ENCODE measurements at places on chromosomes 5 and 9.

DNA sequence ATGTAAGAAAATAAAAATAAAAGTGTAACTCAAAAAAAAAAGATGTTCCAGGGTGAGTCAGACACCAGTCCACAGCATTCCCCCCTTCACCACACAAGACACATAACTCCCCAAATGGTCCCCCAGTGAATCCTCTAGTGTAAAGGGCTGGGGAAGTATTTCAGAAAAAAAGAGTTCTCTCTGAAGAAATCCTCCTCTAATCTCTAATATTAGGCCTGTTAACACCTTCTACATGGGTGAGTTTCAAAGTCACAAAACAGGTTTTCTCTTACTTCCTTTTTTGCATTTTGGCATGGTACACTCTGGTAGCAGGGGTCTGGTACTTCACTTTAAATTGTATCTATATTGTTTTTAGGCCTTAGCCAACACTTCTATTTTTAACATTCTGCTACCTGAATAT, 28.2 kb downstream of the RNF145 start:
- DNase-seq = no peak

GRCh38 chr5:179354305-179354882, 9.1 kb upstream of the ADAMTS2 start:
- no peak for DNase-seq

- no peak for DNase-seq
These were observed 4.4 kb upstream of the FGD3 start for GRCh38 chr9:92942688-92943616.

DNA sequence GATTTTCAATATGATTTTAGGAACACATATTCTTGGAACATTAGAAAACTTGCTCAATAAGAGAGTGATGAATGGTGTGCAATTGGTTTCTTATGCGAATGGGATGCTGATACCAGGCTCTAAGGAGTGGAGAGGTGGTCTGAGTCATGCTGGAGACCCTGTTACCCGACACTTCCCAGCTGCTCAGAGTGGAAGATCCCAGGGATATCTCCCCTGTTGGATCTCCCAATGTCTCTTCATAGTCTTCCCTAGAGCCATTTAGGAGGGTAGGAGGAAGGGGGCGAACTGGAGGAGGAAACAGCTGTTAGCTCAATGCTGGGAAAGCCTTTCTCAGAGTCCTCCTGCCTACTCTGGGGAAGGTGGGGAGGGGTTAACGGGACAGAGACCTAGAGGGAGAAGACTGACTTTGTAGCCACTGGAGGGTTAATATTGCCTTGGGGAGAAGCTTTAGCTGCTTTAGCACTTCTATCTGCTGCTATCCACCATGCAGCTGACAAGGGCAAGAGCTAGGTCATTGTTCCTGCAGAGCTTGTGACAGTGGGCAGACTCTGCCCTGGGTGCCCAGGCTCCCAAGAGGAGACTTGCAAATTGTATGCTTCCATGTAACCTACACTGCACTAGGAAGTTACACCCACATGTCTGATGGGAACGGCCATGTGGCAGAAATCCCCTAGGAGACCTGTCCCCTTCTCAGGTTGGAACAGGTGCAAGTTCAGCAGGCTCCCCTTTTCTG, 301.0 kb downstream of the GADD45G start:
- no peak for DNase-seq

DNA sequence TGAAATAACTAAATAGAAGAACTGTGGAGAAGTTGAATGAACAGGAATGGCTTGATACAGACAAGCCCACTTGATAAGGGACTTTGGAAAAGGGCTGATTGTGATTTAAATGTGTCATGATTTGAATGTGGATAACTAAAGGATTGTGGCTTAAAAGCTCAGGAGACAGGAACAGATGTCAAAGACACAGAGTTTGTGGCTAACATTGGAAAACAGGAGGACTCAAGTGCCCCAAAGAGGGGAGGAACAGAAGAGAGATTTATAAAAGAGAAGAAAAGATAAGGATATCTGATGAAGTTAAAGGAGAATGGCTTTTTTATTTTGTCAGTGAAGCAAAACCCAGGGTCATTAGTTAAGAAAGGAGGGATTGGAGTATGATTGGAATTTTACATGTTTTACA, 124.2 kb upstream of the TRPM3 start:
- no peak for DNase-seq

DNA sequence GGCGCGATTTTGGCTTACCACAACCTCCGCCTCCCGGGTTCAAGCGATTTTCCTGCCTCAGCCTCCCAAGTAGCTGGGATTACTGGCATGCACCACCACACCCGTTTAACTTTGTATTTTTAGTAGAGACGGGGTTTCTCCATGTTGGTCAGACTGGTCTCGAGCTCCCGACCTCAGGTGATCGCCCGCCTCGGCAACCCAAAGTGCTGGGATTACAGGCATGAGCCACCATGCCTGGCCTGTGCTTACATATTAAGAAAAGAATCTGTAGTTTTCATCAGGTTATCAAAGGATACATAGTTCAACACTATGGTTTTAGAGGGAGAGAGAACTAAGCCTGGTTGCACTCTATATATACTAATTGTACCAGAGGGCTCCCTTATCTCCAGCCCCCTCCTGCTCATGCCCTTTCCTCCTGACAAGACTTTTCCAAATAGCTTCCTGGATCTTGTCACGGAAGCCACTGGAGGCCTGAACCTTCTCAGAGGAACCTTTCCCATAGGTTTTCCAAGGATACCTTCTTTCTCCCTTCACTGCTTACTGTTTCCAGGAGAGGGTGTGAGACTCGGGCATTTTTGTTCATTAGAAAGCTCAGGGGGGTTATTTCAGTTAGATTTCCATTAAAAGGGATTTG, 53.1 kb downstream of the SLC44A1 start:
- DNase-seq = no peak

DNA sequence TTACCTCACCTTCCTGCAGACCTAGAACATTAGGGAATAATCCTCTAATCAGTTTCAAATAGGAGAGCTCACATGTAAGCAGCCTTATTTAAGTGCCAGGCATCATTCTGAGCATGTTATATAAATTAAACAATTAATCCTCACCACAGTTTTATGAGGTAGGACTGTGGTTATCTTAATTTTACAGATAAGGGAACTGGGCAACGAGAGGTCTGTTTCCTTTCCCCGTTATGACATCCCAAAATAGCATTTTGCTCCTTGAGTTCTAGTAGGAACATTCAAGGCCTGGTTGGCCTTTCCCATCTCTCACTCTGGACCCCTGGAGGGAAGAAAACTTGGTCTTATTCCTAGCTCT, 19.1 kb upstream of the IFNB1 start:
- DNase-seq = no peak

DNA sequence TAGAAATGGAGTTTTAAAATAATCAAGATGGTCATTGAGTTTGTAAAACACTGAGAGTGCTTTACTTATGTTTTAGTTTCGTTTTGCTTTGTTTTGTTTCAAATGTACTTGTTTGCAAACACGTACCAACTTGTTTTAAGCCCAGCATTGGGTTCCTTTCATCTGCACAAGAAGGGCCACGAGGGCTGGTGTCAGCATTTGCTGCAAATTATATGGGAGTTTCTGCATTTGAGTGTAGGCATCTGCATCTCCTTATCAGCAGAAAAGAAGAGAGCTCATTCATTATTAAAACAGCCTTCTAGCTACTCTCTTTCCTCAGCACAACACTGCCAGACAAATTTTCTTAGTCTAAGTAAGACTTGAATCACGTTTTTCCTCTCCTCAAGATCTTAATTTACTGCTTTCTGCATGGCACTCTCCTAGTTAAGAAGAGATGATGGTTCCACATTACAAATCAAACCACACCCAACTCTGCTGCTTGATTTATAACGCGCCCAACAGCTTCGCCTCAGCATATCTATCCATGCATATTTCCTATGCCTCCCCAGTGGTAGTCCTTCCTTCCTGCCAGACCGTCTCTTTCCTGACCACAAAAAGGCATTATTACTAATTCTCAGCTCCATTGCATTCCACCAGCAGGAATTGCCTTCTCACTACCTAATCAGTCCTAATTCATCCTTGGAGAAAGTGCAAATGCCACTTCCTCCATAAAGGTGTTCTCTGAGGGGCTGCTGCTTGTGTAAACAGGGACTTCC, 95.2 kb upstream of the CAST start:
- DNase-seq = no peak

DNA sequence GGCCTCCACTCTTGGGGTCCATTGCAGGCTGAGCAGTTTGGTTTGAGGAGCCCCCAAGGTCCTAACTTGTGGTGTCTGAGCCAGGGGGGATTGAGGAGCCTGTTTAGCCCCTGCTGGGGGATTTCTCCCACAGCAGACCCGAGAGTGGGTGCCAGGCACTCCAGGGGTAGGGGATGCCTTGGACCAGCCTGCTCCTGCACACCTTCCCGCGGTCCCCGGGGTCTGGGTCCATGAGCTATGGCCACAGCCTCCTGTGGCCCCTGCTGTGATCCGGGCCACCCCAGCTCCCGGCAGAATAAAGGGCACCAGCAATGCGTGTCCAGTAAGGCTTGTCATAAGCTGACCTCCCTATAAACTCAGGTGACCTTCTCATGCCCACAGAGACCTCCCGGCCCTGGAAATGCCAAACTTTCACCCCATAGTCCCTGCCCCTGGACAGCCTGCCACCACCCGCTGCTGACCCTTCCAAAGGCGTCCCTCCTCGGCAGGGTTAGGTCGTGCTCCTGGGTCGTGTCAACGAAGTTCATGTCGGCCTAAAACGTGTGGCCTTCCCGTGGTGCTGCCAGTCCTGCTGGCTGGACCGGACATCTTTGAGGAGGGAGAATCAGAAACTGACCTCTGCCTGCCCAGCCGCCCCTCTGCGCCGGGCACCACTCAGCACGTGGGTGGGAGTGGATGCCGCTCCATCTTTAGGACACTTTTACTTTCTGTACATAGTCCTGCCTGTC, 137.6 kb downstream of the MRPL36 start:
- DNase-seq = no peak

GRCh38 chr5:51821697-51822096, 438.4 kb downstream of the ISL1 start:
- no peak for DNase-seq

GRCh38 chr5:121731377-121731776, 120.3 kb upstream of the FTMT start:
- no peak for DNase-seq

GRCh38 chr9:71368157-71368556, 246.7 kb upstream of the TRPM3 start:
- DNase-seq = no peak

DNA sequence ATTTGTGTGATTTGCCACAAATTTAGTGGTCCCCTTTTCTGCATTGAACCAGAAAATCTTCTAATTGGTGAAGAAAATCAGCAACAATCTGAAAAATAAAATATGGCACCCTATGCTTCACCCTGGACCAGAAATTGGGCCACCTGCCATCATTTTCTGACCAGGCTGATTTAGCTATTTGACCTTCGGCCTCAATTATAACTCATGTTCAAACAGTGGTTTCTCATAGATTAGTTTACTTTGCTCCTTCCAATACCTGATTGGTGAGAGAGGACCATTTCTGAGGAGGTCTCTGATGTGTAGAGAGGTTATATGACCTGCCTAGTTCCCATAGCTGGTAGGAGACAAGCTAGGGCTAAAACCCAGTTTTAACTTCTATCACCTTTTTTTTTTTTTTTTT, 59.0 kb downstream of the PTTG1 start:
- no peak for DNase-seq

- DNase-seq = no peak
These were observed 58.8 kb upstream of the DHFR start for GRCh38 chr5:80713631-80714030.

DNA sequence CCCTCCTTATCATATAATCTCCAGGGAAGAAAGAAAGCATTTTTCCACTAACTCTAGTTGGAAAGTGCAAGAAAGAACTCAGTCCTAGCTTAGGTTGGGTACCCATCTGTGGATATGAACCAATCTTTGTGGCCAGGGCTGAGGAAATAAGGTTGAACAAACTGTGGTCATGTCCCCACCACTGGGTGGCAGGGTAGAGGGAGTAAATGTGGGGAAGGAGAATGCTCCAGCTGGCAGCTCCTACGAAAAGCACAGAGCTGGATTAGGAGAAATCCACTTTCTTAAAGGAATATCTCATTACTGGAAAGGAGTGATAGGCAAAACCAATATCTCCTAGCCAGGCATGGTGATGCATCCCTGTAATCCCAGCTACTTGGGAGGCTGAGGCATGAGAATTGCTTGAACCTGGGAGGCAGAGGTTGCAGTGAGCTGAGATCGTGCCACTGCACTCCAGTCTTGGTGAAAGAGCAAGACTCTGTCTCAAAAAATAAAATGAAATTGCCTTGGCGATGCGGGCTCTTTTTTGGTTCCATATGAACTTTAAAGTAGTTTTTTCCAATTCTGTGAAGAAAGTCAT, 175.1 kb downstream of the CCDC192 start:
- DNase-seq = no peak

GRCh38 chr5:107809201-107810034, 138.7 kb upstream of the EFNA5 start:
- no peak for DNase-seq

GRCh38 chr9:131039129-131039954, 30.4 kb downstream of the LAMC3 start:
- DNase-seq = no peak

- no peak for DNase-seq
These were observed 2.5 kb downstream of the TMEM252 start for GRCh38 chr9:68538200-68538599.

Measured in hematopoietic multipotent progenitor cell treated with erythropoietin and hydrocortisone succinate and interleukin-3 and kit ligand, for 17 days (in vitro differentiated cells).